ENCODE measurements at places on chromosomes 2 and 18.

DNA sequence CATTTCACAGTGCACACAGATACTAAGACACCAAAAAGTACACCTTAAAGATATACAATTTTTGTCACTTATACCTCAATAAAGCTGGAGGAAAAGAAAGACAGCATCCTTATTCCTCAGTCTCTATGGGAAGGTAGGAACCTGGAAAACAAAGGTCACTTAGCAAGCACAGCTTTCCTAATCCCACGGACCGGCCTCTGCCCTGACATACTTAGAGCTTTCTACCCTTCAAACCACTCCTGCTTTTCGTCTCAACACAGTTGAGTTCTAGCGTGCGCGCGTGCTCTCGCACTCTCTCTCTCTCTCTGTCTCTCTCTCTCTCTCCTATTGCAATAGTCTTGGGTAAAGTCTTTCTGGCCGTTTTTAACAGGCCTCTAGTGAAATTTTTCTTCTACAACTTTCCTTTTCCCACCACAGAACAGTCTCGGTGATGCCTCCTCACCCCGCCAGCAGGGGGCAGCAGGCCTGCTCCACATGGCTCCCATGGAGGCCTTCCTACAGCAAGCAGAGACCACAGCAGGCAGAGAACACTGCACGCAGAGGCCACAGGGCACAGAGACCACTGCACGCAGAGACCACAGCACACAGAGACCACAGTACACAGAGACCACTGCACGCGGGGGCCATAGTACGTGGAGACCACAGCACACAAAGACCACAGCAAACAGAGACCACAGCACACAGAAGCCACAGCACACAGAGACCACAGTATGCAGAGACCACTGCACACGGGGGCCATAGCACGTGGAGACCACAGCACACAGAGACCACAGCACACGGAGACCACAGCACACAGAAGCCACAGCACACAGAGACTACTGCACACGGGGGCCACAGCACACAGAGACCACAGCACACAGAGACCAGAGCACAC, 106.9 kb downstream of the FBXO15 start:
- DNase-seq: peak; percentile 77

DNA sequence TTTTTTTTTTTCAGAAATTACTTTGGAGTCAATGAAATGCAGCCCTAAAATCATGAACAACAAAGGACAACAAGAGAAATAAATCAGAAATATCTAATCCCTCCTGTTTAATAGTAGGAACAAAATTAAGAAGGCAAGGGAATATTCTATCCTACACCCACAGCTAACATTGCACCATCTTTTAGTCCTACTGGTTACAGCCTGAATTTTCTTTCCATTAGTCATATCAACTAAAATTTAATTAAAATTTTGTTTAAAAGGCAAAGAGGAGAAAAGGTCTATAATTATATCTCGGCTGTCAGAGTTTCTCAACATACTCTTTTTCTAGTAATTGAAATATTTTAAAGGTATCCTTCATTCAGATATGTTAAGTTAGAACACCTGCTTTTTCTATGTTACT, 61.9 kb downstream of the DTNA start:
- no peak for DNase-seq

GRCh38 chr2:233311241-233311926, 3.8 kb downstream of the SAG start:
- no peak for DNase-seq

- DNase-seq: no peak
These were observed 256.1 kb downstream of the NDUFA10 start for GRCh38 chr2:239768907-239769553.

DNA sequence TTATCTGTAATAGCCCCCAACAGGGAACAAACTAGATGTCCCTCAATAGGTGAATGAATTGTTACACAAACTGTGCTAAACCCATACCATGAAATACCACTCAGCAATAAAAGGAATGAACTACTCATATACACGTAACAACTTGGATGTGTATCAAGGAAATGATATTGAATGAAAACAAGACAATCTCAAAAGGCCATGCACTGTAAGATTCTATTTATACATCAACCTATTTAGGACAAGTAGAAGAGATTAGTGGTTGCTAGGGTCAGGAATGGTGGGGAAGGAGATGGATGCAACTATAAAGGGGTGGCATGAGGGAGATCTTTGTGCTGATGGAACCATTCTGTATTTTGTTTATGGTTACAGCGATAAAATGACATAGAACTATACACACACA, 47.1 kb downstream of the KANSL3 start:
- DNase-seq: no peak

GRCh38 chr2:134327367-134327766, 73.5 kb downstream of the MGAT5 start:
- no peak for DNase-seq

DNA sequence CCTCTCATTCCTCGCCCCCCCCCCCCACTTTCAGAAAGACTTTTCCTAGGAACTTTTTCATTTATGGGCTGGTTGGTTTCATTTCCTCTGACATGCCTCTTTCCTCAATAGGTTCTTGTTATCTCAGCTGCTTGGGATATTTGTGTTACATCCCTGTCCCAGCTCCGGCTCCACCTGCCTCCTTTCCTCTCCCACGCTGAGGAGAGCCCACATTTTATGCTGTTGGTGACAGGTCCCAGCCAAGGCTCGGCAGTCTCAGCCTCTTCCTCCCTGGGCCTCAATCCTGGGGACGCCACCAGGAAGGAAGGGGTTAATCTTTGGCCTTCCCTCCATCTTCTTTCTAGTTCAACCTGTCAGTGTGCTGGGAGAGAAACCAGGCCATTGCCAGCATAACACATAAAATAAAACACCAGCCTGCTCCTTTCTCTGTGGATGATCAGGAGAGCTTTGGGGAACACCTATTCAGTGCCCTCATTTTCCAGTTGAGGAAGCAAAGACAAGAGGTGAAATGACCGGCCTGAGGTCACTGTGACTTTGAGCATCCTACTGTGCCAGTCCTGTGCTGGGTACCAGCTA, 216.9 kb upstream of the TNP1 start:
- DNase-seq: no peak

- DNase-seq: no peak
These were observed 70.3 kb upstream of the RMDN2 start for GRCh38 chr2:37854676-37855282.

GRCh38 chr2:164287056-164287455, 334.2 kb downstream of the GRB14 start:
- no peak for DNase-seq

GRCh38 chr2:190342611-190343010, 778 bp upstream of the INPP1 start:
- DNase-seq: no peak

GRCh38 chr2:217360781-217361482, 501.1 kb upstream of the TNP1 start:
- no peak for DNase-seq

DNA sequence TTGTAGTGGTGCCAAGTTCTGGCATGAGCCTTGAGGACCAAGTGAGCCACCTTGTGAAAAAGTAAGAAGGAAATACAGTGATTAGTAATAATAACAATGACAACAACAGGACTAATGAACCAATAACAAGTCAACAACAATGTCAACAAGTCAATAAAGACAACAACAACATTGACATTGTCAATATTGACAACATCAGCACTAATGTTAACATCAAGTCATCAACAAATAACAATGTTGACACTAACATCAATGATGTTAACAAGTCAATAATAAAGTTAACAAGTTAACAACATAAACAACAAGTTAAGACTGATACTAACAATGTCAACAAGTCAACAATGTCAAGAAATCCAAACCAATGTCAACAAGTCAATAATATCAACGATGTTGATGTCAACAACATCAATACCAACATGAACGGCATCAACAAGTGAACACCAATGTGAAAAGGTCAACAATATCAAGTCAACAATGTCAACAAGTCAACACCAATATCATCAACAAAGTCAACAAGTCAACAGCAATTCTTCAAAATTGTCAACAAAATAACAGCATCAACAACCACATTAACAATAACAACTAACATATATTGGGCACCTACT, 24.0 kb downstream of the LCT start:
- no peak for DNase-seq

GRCh38 chr2:236986524-236987330, 99.0 kb upstream of the COPS8 start:
- DNase-seq: no peak

DNA sequence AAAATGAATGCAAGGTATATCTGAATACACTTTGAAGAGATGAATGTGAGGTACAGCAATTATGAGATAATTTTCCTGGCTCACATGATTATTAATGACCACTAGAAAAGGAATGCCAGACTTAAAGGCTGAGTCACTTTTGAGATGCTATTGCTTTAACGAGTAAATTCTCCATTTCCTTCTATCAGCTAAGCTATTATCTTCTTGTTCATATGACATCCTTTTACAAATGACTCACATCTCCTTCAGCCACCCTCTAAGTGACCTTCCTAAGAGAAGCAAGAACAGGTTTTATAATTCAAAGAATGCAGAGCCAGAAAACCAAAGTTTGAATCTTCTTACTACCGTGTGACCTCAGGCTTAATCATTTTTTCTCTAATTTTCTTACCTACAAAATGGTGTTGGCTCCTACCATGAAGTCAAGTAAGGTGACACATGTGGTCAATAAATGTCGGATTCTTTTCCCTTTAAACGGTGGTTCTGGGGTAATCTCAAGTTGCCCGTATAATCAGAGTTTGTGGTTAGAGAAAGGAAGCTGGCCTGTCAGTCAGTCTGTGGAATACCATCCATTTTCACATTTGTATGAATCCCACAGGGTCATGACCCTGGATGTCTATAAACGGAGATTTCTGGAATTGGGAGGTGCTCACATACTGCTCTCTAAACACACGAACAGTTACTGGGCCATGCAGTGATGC, 184.0 kb upstream of the PID1 start:
- DNase-seq: no peak

GRCh38 chr2:158998551-158999248, 30.3 kb downstream of the TANC1 start:
- DNase-seq: peak; percentile 23

DNA sequence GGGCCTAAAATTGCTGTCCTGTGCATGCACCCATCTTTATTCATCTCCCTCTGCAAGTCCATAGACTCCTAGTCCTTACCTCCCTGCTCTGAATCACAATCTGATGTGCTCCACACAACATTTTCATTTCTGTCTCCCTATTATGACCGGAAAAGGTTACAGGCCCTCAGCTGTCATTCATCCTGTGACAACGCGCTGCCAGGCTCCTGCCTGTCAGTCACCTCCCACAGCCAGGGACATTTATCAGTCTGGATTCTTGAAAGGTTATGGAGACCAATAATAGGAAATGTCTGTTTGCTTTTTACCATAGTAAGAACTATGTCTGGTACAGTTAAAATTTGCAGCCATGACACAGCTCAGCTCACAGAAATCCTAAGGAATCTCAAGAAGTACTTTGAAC, 197.1 kb downstream of the RDH14 start:
- DNase-seq: no peak

DNA sequence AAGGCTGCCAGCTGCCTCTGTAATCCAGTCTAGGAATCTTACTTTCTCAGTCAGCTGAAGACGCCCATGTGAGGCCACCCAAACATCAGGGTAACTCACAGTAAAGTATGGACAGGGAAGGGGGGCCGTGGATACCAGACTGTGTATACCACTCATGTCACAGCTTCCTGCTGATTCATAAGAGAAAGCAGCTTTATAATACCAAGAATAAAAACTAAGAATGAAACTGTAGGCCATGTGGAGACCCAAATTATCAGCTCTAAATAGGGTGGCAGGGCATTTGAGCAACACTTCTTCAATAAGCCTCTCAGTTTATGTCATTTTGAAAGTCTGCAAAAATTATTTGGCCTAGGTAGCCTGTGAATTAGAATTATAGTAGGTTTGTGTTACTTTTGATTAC, 115.0 kb upstream of the CDCA7 start:
- DNase-seq: no peak

DNA sequence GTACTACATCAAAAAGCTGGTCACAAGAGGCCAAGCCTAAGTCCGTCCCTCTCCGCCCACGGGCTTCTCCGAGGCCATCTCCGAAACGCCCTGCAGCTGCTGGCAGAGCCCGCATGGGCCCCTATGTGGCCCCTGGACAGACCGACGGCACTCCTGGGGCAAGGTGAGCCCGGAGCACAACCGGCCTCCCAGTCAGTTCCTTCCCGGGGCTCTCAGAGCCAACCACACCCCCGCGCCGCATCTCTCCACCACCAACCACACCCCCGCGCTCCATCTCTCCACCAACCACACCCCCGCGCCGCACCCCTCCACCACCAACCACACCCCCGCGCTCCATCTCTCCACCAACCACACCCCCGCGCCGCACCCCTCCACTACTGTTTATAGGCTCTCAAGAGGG, 93.5 kb downstream of the ZNF516 start:
- no peak for DNase-seq

DNA sequence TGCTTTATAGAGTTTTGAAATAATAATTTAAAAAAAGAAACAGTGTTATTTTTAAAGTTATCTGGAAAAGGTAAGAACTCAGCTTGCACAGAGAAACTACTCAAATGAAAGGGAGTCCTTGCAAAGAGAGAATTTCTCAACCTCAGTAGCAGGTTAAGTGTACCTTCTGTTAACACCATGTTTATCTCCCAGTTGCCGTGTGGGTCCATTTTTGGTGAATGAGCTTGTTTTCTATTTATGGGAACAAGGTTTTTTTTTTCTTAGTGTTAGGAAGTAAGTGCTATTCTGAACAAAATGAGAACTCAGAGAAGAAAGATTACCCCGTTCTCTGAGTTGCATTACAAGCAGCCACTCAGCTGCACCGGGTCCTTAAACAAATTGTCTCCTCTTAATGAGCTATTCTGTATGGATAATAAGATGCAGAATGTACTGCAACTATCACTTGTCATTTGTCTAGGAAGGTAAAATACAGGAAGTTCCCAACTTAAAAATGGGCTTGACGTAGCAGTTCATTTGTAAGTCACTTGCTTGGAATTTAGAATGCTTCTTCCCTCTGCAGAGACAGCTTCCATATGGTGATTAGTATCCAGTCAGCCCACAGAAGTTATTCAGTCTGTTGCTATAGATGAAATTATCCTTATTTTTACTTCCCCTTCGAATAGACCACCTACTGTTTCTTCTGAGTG, 74.9 kb downstream of the LTBP1 start:
- no peak for DNase-seq

GRCh38 chr2:201942531-201942930, 91.1 kb upstream of the FZD7 start:
- DNase-seq: no peak

DNA sequence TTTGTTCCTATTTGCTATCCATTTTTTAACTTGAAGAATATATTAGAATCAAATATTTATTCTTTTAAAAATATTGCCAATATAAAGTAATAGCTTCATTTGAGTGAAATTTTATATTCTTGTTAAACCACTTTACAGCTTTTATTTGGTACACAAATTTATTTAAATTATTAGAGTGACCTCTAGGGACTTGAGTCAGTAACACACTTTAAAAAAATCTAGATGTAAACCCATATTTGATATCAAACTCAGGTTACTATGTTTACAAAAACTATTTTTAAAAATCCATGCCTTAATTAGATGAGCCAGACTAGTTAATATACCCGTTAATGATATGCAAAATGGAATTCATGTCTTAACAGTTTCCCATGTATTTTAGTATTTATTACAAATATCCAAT, 134.6 kb downstream of the MAP4K4 start:
- no peak for DNase-seq

GRCh38 chr2:235382601-235383000, 111.2 kb upstream of the AGAP1 start:
- DNase-seq: no peak

All from ELF-1 (cell line).